ENCODE measurements at places on chromosomes 11 and 22.

- no peak for DNase-seq
These were observed 63.2 kb upstream of the ARFGAP3 start for GRCh38 chr22:42920101-42920820.

GRCh38 chr11:19216709-19217374, 15.1 kb upstream of the CSRP3 start:
- no peak for DNase-seq

- DNase-seq, result no peak
These were observed 264.7 kb downstream of the BUD13 start for GRCh38 chr11:116507849-116508695.

GRCh38 chr22:40512426-40513136, 123.9 kb downstream of the MRTFA start:
- peak; percentile 91 for DNase-seq

- peak; percentile 48 for DNase-seq
These were observed 9.6 kb downstream of the KRTAP5-5 start for GRCh38 chr11:1639102-1639620.

- DNase-seq, result no peak
These were observed 3.1 kb downstream of the ZNF280A start for GRCh38 chr22:22516992-22517391.

DNA sequence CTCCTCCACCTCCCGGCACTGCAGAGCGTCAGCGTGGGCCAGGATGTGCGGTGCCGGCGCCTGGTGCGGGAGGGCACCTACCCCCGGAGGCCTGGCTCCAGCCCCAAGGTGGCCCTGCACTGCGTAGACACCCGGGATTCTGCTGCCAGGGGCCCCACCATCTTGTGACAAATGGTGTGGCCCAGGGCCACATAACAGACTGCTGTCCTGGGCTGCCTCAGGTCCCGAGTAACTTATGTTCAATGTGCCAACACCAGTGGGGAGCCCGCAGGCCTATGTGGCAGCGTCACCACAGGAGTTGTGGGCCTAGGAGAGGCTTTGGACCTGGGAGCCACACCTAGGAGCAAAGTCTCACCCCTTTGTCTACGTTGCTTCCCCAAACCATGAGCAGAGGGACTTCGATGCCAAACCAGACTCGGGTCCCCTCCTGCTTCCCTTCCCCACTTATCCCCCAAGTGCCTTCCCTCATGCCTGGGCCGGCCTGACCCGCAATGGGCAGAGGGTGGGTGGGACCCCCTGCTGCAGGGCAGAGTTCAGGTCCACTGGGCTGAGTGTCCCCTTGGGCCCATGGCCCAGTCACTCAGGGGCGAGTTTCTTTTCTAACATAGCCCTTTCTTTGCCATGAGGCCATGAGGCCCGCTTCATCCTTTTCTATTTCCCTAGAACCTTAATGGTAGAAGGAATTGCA, 13.5 kb downstream of the TSKU start:
- no peak for DNase-seq

- no peak for DNase-seq
These were observed 122.1 kb downstream of the CSNK2A3 start for GRCh38 chr11:11230802-11231562.

DNA sequence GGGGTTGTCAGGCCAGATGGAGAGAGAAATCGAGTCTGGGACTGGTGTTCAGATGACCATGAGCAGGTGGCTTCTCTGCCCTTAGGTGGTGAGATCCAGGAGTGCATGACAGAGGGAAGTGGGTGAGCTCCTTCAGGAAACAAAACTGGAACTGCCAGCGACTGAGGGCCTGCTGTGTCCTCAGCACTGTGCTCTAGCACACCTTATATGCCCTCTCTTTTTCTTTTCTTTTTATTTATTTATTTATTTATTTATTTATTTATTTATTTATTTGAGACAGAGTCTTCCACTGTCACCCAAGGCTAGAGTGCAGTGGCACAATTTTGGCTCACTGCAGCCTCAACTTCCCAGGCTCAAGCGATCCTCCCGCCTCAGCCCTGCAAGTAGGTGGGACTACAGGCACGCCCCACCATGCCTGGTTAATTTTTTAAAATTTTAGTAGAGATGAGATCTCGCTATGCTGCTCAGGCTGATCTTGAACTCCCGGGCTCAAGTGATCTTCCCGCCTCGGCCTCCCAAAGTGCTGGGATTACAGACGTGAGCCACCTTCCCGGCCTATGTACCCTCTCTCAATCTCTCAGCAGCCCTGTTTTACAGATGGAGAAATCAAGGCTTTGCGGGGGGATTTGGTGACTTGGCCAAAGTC, 14.8 kb upstream of the RASD2 start:
- no peak for DNase-seq

- no peak for DNase-seq
These were observed 3.9 kb downstream of the CD3D start for GRCh38 chr11:118338637-118339061.

- no peak for DNase-seq
These were observed 6.7 kb downstream of the ZC3H7B start for GRCh38 chr22:41308054-41308453.

GRCh38 chr11:102451041-102451680, 1.4 kb downstream of the TMEM123 start:
- no peak for DNase-seq

DNA sequence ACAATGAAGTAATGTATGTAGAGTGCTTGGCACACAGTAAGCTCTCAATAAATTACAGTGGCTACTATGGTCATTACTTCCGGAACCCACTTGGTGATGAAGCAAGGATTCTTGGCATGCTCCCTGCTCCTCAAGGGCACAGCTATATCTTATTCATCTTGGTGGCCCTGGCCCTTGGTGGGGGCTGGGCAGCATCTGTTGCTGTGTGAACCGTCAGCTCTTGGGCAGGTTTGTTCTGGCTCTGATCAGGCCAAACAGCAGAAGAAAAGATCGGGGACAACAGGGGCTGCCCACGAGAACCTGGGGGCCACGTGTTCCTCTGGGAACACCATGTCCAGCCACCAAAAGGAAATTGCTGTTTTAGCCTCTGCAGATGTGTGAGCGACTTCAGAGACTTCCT, 136.9 kb upstream of the SYT13 start:
- DNase-seq, result no peak

DNA sequence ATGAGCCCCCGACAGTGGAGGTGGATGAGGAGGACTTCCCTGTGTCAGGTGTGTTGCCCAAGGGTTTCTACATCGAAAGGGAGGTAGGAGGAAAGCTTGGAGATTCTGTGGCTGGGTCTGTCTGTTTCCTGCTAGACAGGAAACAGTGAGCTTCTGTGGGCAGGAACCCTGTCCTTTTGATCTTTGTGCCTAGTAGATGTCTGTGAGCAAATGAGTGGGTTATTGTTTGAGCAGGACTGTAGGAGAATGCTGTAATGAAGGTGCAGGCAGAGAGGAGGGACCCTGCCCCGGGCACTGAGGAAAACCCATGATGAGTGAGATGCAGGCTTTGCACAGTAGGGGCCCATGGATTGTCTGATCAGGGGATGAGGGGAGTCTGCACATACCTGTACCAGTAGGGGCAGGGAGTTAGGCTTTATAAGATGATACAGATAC, 14.0 kb downstream of the USP35 start:
- DNase-seq, result no peak

GRCh38 chr22:47204002-47204979, 441.8 kb downstream of the TBC1D22A start:
- DNase-seq, result peak; percentile 86

DNA sequence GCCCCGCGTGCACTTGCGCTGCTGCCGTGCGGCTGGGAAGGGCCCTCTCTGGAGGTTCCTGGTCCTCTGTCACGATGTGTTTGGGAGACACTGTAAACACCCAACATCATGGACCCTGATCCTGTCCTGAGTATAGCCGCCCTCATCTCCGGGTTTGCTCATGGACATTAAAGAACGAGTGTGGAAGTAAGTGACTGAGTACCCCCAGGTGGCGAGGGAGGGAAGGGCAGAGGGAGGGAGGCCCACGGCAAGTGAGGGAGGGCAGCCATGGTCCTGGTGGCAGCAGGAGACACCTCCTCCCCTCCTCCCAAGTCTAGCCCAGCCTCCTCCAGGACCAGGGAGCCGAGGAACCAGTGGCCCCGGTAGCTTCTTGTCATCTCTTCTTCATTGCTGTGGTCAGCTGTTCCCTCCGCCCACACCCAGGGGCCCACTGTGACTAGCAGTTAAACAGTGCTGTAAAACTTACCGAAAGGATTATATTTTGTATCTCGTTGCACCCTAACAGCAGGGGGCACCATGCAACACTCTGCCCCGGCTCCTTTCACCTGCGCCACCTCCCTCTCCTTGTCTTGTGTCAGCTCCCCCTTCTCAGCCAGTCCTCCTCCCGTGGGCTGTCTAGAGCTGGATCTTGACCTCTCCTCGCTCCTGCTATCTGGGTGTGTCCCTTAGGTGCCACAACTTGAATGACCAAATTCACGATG, 566.5 kb upstream of the B3GAT1 start:
- DNase-seq, result no peak

Data from lung (tissue), 17 donors.